ENCODE measurements at places on chromosomes 12 and 14.

DNA sequence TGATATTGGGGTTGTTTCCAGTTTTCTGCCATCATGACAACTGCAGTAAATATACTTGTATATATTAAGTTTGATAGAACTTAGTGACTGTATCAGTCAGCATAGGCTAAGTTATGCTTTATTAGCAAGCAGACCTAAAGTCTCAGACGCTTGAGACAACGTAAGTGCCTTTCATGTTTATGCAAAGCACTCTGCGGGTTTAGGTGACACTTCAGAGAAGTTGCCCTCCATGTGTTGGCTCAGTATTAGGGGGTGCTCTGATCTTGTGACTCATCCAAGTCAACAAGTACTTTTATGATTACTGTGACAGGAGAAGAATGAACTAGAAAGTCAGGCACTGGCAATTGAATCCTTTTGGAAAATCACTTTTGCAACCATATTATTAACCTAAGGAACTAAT lies 13.3 kb upstream of the OTOGL start:
- DNase-seq = no peak

DNA sequence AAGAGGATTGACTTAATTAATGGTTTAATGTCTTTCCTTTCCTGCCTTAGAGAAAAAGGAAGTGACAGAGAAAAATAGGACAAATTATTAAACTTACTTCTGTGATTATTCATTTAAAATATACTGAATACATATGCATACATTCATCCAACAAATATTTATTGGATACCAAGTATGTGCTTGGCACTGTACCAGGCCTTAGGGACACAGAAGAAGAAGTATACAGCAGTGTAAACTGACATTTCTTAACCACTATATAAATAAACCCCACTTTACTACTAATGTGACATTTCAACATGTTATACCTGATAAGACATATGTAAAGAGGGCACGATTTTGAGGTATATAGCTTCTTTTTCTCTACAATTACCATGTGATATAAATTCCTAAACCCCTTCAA lies 53.6 kb downstream of the ERO1A start:
- no peak for DNase-seq

DNA sequence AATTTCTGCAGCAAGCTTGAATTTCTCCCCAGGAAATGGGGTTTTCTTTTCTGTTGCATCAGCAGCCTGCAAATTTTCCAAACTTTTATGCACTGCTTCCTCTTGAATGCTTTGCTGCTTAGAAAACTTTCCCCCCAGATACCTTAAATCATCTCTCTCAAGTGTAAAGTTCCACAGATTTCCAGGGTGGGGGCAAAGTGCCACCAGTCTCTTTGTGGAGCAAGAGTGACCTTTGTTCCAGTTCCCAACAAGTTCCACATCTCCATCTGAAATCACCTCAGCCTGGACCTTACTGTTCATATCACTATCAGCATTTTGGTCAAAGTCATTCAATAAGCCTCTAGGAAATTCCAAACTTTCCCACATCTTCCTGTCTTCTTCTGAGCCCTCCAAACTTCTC lies 241.6 kb upstream of the TMTC1 start:
- peak; percentile 19 for DNase-seq

- DNase-seq = peak; percentile 6
Observed at GRCh38 chr12:43208627-43209026, 343.4 kb downstream of the ADAMTS20 start.

DNA sequence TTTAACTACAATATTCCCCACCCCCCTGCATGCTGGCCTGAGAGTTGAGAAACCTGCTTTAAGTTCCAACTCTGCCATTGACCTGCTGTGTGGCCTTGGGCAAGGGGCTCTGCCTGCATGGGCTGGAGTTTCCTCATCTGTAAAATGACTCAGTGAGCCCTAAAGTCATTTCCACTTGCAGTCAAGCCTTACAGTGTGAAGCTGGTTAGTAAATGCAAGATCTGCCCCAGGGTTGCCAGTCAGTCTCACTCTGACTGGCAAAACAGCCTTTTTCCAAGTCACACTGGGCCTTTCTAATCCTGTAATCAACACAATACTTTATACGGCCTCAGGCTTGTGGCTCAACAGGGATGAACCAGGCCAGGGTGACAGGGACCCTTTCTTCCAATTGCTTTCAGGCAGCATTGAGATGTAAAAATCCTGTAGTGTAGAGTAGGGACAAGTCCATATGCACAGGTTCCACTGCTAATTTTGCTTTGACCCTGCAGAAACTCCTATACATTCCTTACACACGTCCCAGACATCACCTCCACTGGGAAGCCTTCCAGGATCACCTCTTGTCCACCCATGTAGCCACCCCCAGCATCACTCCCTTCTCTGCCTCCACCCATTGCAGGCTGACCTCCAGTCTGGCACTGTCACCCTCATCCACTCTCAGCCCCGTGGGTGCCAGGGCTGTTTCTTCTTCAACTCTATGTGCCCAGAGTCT lies 42.6 kb upstream of the PRIMA1 start:
- DNase-seq = no peak

DNA sequence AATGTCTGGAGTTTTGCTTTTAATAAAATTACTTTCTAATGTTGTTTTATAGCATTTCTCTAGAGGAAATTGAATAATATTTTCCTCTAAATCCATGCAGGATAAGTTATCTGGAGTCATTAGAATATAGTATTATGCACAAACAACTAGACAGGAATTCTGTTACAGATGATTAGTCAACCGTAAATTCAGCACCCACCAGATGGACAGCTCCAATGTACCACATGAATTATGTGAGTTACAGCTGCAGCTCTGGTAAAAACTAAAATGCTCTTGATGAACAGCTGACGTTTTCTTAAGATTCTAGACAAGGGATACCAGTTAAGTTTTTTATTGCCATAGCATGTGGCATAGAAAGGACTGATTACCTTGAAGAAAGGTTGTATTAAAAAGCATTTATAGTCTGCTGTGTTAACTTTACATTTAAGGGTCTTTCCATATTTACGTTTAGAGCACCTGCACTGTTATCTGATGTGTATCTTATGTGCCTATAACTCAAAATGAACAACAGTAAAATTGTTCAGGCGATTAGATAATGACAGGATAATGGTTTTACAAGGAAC lies 321.4 kb upstream of the LRFN5 start:
- DNase-seq = peak; percentile 79

Measured in fibroblast of pulmonary artery (primary cell).